ENCODE measurements at places on chromosomes 12 and 14.
A peak's percentile ranks its signal among the peaks of the same experiment; 100 is the strongest.

DNA sequence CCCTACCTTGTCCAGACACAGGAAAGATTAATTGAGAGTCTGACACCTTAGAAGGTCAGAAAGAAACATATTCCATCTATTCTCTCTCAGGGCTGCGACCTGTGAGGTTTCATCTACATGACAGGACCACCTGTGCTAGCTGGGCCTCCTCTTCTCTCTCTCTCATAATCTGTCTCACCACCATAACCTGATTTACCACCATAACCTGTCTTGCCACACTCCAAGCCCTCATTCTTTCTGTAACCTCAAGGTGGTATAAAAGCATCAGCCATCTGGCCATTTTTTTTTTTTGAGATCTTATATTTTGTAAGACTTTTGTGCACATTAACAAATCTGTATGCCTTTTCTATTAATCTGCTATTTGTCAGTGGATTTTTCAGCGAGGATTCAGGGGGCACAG lies 75.5 kb downstream of the ACADS start:
- DNase-seq: no peak

- no peak for DNase-seq
Measured at GRCh38 chr12:109779382-109779781, 53.8 kb downstream of the TRPV4 start.

- no peak for DNase-seq
Measured at GRCh38 chr14:37969511-37969979, 238.2 kb upstream of the SSTR1 start.

- DNase-seq: no peak
Measured at GRCh38 chr12:101361455-101361854, 46.1 kb downstream of the ARL1 start.

DNA sequence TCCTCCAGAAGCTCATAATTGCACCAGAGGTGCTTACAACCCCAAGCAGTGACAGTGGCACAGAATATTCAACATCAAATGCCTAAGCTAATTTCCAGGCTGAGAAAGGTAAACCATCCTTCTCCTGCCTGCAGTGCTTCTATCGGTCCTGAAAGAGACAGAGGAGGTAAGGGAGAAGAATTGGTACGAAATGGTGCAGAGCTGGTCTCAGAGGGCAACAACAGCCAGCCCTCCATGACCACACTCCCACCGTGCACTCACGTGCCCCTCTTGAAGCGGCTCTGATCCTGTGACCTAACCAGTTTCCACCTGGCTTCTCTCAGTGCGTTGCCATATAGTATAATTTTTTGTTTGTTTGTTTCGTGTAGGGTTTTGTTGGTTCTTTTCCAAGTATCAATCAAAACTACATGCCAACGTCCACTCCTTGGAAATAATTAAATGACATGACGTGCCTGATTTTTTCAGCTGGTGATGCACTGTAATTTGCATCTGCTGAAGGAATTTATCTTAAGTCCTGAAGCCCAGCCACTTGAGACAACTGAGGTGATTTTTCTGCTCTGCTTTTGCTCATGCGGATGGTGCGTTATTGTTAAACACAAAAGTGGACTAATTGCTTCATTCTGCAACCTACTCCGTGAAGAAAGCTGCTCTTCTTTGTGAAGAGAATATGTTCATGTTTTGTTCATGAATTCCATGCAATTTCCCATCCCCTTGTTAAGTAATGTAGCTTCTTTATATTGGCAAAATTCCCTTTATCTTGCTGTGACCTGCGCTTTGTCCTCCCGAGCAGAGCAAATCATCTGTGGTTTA lies 1.3 kb upstream of the ATP2A2 start:
- no peak for DNase-seq

DNA sequence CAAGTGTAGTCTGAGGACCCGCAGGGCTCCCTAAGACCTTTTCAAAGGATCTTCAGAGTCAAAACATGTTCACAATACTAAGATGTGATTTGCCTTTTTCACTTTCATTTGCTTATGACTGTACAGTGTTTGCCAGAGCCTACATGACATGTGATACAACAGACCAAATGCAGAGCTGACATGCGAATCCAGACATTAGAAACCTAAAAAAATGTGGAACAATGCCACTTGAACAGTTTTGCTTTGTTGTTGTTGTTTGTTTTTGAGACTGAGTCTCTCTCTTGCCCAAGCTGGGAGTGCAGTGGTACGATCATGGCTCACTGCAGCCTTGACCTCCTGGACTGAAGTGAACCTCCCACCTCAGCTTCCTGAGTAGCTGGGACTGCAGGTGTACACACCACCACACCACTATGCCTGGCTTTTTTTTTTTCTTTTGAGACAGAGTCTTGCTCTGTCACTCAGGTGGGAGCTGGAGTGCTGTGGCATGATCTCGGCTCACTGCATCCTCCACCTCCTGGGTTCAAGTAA lies 5.3 kb upstream of the RAB35 start:
- DNase-seq: peak; percentile 27

- DNase-seq: no peak
Measured at GRCh38 chr12:42969355-42969754, 379.8 kb upstream of the PRICKLE1 start.

GRCh38 chr12:83130178-83130577 lies 443.5 kb downstream of the TMTC2 start:
- DNase-seq: no peak

- no peak for DNase-seq
Measured at GRCh38 chr12:104935886-104936285, 22.2 kb downstream of the SLC41A2 start.

DNA sequence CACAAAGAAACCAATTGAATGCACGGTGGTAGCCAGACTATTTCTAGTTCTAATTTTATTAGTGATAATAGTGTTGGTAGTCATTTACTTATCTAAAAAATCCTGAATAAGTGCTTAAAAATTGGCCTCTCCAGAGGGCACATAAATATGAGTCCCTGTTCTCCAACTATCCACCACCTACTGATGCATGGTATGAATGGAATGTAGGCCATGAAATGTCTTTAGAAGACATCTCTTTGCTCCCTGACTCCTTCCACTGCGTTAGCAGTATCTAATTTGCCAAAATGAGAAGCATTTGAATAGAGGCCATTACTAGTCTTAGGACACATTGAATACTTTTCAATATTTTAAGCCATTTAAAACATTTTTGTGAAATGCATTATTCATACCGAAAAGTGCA lies 261.7 kb downstream of the LRFN5 start:
- DNase-seq: no peak

- DNase-seq: no peak
Measured at GRCh38 chr12:108091679-108092051, 37.4 kb upstream of the WSCD2 start.

DNA sequence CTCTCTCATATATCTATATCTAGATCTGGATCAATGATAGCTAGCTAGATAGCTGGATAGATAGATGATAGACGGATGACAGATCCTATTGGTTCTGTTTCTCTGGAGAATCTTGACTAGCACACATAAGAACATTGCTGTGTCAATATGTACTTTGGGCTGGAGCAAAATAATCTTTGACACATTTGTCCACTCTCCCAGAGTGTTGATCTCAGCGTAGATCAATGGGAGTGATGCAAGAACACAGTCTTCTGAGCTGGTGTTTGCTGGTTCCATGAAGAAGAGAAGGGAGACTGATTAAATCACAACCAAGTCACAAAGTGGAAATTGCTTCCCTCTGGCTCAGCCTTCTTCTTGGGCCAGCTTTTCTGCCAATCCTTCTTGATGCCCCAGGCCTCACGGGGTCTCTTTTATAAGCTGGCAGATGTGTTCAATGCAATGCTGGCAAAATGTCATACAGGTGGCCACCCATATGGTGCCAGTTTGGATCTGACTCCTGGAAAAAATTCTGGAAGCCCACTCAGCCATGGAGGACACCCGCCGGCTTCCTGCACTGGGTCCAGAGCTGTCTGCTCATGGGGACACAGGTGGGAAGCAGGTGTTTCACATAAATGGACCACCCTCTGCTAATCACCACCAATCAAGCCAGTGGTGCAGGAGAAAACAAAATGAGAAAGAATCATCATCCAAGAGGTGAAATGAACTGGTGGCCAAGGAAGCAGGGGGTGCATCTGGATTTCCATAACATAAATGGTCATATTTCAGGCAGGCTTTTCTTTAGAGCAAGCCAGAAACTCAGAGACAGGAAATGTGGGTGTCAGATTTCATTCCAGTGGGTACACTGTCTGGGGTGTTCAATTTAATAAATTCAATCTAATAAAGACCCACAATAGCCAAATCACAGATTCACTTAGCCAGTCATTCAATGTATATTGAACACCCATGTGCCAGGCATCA lies 310.3 kb downstream of the DPF3 start:
- no peak for DNase-seq

DNA sequence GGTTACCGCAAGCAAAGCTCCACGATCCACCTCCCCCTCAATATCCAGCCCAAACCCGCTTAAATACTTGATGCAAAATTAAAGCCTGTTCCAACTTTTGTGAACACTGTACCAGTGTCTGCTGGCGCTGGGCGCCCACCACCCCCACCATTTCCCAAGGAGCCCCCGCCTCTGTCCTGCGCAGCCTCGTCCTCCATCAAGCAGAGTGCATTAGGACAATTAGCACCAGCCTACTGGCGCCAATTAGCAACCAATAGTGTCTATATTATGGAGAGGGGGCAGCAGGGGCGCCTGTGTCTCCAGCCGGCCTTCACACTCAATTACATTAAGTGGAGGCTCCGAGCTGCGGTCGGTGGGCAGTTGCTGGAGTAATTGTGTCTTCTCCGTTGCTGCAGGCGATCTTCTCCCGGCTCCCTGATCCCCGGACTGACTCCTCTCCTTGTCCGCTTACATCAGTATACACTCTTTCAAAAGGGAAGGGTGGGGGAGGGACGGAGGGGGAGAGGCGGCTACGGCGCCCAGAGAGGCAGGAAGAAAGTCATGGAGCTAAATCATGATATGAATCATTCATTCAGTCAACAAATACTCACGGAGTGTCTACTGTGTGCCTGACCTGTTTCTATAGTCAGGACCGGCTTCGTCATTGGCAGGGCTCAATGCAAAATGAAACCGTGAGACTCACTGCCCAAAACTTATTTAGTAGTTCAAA lies 707.3 kb downstream of the MED13L start:
- DNase-seq: no peak

GRCh38 chr12:39297891-39298290 lies 145.0 kb downstream of the KIF21A start:
- no peak for DNase-seq

- DNase-seq: no peak
Measured at GRCh38 chr12:2160043-2160442, 107.3 kb downstream of the CACNA1C start.

DNA sequence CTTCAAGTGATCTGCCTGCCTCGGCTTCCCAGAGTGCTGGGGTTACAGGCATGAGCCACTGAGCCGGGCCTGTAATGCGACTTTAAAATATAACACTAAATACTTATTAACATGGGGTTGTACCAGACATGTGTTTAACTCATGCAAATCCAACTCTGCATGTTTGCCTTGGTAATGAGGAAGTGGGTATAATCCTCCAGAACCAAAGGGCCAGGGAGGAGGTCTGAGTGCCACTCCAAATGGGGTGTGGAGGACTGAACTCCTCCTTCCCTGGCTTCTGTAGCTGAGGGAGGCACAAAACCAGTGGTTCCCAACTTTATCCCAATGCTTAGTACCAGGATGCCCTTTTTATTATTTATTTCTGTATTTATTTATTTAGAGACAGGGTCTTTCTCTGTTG lies 61.6 kb upstream of the MED13L start:
- no peak for DNase-seq

GRCh38 chr12:1778911-1779310 lies 41.5 kb upstream of the LRTM2 start:
- DNase-seq: no peak

DNA sequence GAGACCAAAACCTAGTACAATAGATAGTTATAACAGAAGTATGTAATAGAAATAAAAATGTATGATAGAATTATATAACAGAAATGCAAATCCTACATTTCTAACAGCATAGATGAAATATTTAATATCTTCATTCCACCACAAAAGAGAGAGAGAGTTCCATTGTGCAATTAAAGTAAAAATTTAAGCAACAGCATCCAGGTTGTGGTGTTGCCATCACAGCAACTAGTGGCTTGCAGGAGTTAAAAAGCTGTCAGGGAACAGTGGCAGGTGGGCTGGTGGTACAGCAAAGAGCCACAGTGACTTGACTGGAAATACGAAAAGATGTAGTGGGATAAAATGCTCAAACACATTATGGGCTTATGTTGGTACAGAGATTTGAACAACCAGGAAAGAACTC lies 57.1 kb upstream of the MDM1 start:
- DNase-seq: no peak

DNA sequence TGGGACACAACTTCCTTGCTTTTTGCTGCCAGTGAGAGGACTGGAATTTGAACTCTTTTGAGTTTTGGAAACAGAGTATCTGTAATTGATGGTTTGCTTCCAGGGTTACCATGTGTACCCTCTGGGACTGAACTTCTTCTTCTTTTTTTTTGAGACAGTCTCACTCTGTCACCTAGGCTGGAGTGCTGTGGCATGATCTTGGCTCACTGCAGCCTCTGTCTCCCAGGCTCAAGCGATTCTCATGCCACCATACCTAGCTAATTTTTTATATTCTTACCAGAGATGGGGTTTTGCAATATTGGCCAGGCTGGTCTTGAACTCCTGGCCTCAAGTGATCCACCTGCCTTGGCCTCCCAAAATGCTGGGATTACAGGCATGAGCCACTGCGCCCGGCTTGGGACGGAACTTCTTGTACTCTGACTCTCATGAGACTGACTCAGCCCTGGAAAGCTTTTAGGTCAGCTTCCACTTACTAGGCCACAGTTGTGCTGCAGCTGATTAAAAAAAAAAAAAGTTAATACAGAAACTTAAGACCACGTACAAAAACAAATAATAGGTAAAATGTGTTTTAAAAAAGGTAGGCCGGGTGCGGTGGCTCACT lies 15.8 kb downstream of the SEL1L start:
- DNase-seq: no peak

- no peak for DNase-seq
Measured at GRCh38 chr12:64160711-64161060, 61.4 kb downstream of the KICS2 start.

GRCh38 chr12:99130808-99131553 lies 485.9 kb downstream of the APAF1 start:
- DNase-seq: no peak

DNA sequence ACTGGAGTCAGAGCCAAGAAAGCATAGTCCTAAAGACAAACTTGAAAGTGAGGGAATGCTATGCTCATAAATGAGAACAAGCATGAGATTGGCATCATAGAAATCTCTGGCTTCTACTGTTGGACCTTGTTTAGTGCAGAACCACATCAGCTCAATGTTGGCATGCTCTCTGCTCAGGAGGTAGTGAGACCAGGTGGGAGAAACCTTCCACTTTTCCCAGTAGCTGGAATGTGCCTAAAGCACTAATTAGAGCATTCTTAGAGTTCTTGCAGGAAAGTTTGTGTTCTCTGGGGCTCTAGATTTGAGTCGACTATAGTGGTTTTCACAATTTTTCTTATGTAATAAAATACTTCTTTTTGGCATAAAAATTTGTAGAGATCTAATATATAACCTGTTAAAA lies 159.7 kb upstream of the PRICKLE1 start:
- no peak for DNase-seq

DNA sequence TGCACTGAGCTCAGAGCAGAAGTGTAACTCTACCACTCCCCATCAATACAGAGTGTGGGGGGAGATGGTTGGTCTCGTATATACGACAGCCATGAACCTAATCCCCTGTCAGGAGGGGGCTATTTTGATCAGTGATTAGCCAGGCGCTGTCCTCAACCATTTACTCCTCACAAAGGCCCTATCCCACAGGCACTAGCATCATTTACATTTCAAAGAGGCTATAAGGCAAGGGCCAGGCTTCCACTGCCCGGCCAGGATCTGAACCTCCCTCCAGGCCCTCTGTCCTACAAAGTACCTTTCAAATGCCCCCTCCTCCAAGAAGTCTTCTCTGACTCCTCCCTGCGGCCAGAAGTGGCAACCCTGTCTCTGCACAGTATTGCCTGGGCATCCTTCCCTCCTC lies 74.7 kb downstream of the ITPK1 start:
- no peak for DNase-seq
